Skeletal muscle cell (primary cell): ENCODE measurements at places on chromosomes 2 and 18.
A peak's percentile ranks its signal among the peaks of the same experiment; 100 is the strongest.

GRCh38 chr2:200728630-200729029 lies 83.1 kb upstream of the BZW1 start:
- peak; percentile 79 for DNase-seq

GRCh38 chr2:141611981-141612380 lies 518.8 kb downstream of the LRP1B start:
- DNase-seq = peak; percentile 35

DNA sequence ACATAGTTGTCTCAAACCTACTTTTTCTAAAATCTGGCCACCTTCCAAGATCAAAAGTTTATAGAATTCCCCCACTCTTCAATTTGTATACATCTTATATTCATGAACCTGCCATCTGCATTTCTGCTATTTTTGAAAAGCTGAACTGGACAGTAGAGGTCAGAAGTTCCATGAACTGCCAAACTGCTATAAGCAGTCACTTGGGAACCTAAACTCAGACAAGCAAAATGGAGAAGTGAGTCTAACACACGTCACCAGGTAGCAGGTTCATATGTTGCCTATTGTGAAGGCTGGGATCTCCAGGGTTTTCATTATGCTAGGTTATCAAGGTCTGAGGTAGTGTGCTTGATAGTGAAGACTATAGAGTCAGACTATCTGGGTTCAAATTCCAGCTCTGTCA lies 2.0 kb upstream of the MYO1B start:
- DNase-seq = no peak

GRCh38 chr18:52694804-52695203 lies 354.8 kb downstream of the DCC start:
- no peak for DNase-seq

GRCh38 chr2:135840601-135841000 lies 3.6 kb upstream of the LCT start:
- DNase-seq = no peak

GRCh38 chr2:70895249-70895648 lies 40.5 kb upstream of the ATP6V1B1 start:
- DNase-seq = no peak

- DNase-seq = no peak
Measured at GRCh38 chr18:29251681-29252080, 1074.8 kb upstream of the CDH2 start.

GRCh38 chr2:219959471-219959870 lies 332.0 kb downstream of the SLC4A3 start:
- no peak for DNase-seq

DNA sequence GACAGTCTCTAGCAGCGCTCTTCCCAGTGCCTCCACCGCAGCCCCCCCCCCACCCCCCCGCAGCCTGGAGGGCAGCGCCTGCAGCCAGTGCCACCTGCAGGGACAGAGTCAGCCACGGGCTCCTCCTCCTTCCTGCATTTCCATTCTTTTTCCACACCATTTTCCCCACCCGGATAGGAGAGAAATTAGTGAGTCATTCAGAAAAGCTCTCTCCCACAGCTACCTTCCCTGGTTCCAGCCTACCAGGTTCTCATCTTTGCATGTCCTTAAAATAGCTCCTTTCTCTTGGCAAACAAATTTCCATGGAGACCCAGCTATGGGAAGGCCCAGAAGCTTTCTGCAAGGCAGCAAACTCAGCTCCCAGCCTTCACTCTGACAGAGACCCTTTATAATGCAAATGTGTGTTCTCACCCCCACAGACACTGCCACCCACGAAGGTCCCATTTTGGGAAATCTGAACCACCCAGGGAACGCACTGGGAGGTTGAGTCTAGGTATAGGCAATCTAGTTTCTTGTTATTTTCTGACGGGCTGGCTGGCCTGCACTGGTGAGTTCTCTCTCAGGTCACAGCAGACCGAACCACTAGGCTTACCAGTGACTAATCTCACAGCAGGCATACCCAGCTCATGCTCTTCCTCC lies 41.8 kb upstream of the ATG16L1 start:
- no peak for DNase-seq

DNA sequence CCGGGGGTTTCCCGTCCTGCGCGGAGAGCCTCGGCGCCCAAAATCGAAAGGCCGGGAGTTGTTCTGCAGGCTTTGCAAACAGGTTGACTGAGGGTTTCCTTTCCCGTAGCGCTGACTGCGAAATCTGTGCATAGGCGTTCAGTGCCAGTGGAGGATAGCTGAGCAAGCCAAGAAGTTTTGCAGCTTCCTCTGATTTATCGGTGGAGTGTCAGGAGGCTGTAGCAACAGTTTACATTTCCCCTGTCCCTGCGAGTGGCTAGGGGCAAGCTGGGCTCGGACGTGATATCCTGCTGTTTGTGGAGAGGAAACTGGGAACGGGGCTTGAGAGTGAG lies 694 bp downstream of the THSD7B start:
- DNase-seq = no peak

DNA sequence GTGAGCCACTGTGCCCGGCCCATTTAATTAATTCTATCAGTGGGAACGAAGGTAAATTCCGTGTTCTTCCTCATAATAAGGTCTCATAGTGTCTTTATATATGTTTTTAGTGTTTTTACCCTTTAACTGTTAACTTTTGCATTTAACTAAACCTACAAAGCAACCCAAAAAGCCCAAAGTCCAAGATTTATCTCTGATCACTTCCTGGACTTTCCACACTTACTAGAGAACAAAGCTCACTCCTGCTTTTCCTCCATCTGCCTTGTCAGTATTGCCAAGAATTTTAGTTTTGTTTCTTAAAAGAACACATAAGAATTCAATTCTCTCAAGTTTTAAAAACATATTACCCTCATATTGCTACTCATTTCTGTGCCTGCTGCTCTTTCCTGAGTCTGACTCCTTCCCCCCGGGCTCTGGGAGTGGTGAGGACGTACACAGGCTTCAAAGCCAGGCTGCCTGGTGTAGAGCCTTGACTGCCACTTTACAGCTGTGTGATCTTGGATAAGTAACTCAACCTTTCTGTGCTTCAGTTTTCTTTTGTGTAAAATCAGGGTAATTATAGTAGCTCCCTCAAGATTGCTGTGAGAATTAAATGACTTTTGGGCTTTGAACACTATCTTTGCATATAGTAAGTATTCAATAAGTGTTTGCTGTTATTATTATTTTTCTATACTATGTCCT lies 24.9 kb upstream of the GPR155 start:
- DNase-seq = no peak

GRCh38 chr18:61064911-61065310 lies 268.3 kb upstream of the CDH20 start:
- no peak for DNase-seq

DNA sequence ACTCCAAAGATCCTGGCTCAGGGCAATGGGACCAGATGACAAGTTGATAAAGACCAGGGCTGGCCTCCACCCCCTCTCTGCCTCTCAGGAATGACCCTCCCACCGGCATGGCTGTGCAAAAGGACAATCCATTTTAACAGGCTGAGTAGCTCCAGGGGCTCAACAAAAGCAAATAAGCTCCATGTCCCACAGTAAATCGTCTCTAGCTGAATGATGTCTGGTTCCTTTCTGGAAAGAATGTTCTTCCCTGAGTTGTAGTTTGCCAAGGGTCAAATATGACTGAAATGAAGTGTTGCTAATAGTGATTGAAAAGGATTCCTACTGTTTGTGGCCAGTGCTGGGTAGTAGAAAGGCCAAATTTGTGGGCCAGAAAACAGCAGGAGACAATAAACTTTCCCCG lies 434.4 kb upstream of the ETAA1 start:
- DNase-seq = no peak
